ENCODE measurements at places on chromosomes 6 and 20.

DNA sequence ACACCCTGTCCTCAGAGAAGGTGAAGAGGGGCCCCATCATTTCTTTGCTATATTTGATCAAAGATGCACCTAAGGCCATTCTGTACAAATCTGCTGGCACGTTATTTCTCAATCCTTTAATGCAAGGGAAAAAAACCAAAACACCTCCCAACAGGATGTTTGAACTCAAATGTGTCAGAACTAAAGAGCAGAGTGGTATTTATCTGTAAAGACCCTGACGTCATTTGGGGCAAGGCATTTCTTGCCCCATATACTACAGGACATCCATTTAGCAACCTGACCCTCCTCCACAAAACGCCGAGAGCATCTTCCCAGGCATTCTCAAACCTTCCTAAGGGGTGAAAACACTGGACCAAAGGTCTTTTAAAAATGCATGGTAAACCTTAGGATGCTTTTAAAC lies 50.8 kb downstream of the ZMYND8 start:
- DNase-seq = peak; percentile 98

- peak; percentile 77 for DNase-seq
Measured at GRCh38 chr20:25136643-25137559, 55.0 kb upstream of the VSX1 start.

DNA sequence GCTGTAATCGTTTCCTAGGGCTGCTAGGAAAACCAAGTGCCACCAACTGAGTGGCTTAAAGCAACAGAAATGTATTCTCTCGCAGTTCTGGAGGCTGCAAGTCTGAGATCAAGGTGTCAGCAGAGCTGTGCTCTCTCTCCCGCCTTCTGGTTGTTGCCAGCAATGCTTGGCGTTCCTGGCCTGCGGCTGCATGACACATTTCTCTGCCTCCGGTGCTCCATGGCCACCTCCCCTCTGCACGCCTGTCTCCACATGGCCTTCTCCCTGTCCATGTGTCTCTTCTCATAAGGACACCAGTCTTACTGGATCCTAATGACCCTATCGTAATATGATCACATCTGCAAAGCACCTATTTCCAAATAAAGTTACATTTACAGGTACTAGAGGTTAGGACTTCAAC lies 91.7 kb upstream of the AKAP12 start:
- no peak for DNase-seq

DNA sequence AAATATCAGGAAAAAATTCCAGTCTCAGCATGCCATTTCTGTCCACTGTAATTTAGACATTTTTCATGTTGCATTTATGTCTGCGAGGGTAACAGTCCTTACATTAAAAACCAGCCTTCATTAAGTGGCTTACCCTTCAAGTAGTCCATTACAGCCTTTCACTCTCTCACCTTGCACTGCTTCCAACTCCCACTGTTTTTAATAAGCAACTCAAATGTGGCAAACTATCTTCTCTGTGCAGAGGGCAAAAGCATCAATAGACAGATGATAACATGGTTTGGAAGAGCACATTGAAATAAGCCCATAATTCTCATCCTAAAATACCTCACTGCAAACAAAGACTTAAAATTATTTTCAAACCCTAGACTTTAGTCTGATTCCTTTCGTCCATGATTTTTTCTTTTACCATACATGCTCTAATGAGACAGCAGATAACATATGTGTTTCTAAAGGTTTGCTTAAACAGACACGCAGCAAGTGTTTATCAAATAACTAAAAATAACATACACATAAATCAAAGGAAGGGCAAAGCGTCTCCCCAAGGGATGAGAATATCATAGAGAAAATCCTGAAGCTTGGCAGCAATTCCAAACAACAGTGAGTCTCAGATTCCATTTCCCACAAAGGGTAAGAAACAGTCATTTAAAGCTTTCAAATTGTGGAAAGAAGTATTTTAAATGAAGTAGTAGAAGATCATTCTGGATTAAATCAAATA lies 130.4 kb downstream of the PTPRK start:
- DNase-seq = no peak

GRCh38 chr6:110439356-110439755 lies 24.0 kb upstream of the DDO start:
- no peak for DNase-seq

DNA sequence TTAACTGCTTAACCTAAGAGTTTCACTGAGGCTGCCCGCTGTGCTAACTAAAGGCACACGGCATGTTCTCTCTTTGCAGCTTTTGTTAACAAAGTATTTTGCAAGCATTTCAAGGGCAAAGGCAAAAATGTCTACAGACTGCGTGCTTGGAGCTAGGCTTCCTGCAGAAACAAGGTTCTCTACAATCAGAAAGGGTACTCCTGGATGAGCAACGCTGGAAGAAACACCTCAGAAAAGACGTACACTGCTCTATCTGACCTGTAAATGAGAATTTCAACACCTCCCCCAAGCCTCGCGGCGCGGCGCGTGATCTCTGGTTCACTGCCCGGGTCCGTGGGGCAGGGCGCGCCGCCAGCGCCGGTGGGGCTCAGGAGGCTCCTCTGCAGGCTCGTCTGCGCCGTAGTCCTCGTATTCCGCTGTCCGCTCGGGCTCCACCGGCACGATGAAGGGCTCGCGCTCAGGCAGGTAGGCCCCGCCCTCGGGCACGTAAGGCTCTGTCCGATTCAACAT lies 120.9 kb downstream of the COL12A1 start:
- peak; percentile 29 for DNase-seq

DNA sequence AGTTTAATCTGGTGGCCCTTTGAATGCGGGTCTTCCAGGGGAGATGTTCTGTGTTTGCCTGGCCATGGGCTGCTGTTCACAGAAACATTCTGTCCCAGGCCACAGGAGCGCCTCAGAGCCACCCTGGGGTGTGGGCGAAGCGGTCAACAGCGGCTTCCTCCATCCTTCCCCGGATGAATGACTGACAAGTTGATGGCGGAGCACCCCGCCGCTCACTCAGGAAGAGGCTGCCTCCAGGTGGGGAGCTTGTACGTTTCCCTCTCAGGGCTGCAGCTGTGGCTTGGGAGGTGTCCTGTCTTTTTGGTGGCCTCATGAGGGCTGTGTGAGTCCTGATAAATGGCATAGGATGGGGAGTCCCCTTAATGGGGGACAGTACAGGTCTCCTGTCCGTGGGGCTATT lies 178.4 kb downstream of the NRN1 start:
- DNase-seq = no peak

DNA sequence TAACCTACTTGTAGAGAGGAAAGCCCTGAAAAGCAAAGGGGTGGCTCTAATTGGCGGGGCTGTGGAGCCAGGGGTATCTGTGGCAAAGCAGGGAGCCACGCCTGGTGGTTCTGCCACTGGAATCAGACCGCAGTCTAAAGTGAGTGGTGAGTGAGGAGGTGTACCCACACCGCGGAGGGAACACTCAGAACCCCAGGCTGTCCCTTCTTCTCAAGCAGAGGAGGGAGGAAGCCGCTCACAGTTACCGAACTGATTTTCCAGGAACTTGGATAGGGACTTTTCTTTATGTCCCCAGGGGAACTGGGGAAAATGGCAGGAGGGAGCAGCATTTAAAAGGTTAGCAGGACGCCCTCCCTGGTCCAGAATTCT lies 287.2 kb downstream of the TAF4 start:
- DNase-seq = no peak

- no peak for DNase-seq
Measured at GRCh38 chr6:125843593-125843992, 52.8 kb downstream of the NCOA7 start.

Measured in amniotic epithelial cell (primary cell).